OCI-LY7 (cell line): ENCODE measurements at places on chromosomes 12 and 14.

- DNase-seq = no peak
Measured at GRCh38 chr12:6435961-6436715, 8.6 kb upstream of the CD27 start.

DNA sequence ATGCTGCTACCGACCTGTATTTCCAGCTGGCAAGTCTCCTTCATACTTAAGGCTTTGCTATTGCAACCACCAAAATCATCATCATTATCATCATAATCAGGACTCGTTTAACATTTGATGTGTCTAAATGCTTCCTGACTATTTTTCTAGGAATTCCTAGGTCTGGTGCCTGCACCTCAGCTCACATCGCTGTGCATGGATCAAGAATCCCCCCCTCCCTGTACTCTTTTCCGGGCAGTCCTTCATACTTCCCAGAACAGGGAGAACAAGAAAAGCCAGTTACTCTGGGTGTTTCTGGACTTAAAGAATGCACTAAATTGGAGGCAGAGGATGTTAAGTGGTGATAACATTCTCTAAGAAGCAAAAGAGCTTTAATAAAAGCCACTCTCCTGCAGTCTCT lies 9.4 kb downstream of the ERP27 start:
- DNase-seq = no peak

DNA sequence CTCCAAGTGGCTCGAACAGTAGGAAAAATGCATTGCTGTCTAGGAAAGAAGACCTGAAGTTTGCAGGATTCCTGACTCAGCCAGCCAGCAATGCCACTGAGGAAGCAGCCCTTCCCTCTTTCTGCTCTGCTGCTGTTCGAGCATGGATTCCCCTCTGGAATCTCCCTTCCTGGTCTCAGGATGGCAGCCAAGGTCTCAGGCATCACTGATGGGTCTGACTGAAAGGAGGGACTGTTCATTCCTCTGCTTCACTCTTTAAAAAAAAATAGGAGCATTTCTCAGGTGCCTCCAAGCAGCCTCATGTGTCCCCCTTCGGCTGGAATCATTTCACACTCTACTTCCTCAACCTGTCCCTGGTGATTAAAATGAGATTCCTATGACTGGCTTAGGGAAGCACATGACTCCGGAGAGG lies 62.4 kb downstream of the SLC15A4 start:
- no peak for DNase-seq

- no peak for DNase-seq
Measured at GRCh38 chr12:91287753-91288152, 105.1 kb upstream of the DCN start.

DNA sequence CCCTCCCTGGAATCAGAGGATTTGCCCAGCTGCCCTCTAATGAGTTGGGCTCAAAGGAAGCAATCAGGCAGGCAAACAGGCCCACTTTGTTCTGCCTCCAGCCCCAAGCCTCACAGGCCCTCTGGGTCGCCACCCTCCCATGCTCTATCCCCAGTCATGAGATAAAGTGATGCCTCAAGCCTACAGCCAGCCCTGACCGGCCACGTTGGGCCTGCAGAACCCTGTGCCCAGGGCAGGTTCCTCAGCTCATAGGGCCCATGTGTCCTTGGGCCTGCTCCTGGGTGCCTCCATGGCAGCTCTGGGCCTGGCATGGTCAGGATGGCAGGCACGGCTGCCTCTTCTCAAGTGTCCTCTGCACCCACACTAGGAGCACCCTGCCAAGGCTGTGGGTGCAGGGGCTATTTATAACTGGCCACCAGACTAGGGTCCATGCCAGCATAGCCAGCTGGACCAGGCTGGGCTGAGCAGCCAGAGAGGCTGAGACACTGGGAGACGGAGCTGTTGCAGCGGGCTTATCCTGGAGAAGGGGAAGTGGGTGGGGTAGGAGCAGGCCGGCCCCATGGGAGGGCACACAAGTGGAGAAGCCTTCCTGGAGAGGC lies 20.2 kb downstream of the HDAC7 start:
- no peak for DNase-seq

DNA sequence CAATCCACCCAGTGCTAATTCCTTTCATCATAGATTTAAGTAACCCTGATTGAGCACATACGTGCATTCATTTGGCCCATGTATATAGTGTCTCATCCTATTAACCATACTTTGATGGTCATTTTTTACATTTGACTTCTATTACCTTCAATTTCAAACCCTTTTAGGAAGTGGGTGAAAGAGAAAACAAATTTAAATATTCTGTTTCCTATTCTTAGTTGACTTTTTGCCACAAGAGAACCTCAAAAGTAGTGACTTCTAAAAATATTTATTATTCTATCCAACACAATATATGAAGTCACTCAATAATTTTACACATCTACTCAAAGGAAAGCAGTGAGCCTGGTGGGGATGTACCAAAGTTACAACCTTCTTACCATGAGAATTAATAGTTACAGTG lies 164.9 kb downstream of the CEP128 start:
- no peak for DNase-seq

GRCh38 chr14:32608857-32609256 lies 279.8 kb downstream of the AKAP6 start:
- no peak for DNase-seq
